ENCODE measurements at places on chromosomes 6 and 20.

GRCh38 chr6:74152096-74152675 is 456.2 kb downstream of the CD109 start:
- DNase-seq = no peak

- DNase-seq = no peak
Measured at GRCh38 chr6:19547507-19547906, 289.7 kb upstream of the ID4 start.

DNA sequence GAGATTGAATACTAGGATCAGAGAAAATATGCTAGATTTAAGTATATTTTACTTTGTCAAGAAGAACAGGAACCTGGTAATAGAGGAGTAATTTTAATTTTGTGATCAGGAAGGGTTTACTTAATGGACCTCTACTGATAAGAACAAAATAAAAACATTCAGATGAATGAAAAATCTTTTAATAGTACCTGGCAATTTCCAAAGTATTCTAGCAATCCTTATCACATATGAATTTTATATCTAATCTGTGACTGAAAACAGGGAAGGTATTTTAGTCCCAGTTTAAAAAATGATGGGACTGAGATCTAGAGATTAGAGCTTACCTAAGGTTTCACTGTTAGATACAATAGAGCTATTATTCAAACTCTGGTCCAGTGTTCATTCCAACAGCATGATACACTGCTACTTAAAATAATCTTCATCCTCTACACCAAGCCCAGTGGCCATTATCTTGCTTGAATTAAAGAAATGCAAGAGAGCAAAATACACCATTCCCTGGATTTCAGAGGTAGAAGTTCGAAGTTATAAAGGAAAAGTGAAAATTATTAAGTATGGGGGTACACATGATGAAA is 13.5 kb downstream of the SLC17A5 start:
- no peak for DNase-seq

GRCh38 chr20:20447196-20447595 is 79.3 kb downstream of the INSM1 start:
- DNase-seq = no peak

DNA sequence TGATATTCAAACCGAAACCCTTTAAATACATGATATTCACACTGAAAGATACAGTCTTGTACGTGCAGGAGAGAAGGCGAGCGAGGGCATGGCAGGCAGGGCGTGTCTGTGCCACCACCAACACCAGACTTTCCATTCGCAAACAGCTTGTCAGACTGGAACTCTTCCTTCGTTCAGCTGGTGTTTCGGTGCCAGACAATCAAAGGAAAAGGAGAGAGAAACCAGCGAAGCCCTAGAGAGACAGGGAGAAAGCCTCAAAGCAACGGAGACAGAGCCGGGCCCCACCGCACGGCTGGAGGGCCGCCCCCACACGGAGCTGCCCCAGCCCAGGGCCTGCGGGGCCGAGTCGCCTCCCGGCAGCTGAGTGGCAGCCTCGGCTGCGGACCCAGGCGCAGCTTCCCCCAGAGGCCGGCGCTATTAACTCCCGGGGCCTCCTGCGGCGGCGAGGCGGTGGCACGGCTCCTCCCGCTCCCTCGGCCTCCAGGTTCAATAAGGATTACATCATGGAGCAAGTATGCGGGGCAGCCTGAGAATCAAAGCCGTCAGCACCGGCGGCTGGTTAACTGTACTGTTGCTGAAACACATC is 32.1 kb upstream of the NR2E1 start:
- peak; percentile 34 for DNase-seq

- DNase-seq = no peak
Measured at GRCh38 chr6:98514073-98514720, 320.2 kb upstream of the POU3F2 start.

GRCh38 chr6:136846046-136846445 is 23.7 kb downstream of the PEX7 start:
- no peak for DNase-seq

- DNase-seq = no peak
Measured at GRCh38 chr20:49892817-49893216, 22.5 kb downstream of the SPATA2 start.

DNA sequence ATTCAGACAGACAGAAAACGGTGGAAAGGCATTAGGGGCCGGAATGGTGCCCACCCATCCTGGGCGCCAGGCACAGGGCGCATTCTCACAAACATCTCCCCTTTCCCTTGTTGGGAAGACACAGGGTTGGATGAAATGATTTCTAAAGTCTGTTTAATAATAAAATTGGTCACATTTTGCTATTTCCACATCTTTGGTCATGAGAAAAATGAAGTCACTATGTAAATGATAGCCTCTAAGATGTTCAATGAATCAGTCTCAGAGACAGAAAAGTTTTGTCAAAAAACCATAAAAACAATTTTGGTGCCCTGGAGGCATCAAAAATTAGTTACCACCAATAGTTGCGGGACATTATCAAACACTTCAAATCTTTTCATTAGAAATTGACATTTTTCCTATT is 40.7 kb downstream of the PRR18 start:
- DNase-seq = no peak

- peak; percentile 72 for DNase-seq
Measured at GRCh38 chr20:34891166-34892062, 15.0 kb downstream of the ACSS2 start.

Data from HS-5 (cell line).